ENCODE measurements at places on chromosomes 3 and 15.

GRCh38 chr3:106030627-106030963, 161.8 kb upstream of the CBLB start:
- no peak for DNase-seq

DNA sequence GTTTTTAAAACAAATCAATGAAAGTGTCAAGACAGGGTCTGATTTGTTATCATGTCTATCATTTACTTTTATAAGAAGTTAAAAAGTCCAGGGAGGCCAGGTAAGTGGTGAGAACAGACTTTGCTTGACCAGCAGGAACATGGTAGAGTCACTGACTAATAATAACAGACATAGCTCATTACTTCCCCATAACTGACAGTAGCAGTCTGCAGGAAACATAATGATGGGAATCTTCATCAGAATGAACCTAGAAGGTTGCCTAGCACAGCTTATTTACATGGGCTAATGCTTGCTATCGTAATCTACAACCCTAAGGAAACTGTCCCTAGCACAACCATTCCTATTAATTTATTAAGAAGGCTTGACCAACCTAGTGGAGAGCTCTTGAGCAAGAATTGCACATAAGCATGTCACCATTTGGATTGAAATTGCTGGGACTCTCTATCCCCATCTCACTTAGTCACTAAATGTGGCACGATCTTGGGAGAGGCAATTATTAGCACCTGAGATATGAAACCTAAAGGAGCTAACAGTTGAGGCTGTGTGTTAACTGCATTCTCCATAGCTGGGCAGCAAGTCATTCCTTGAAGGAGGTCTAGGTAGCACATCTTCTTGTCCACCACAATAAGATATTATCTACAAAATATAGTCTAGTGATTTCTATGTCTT, 139.6 kb upstream of the ZBTB20 start:
- DNase-seq: no peak

- DNase-seq: no peak
Observed at GRCh38 chr3:125389282-125389681, 14.2 kb upstream of the ZNF148 start.

- DNase-seq: no peak
Observed at GRCh38 chr15:78737187-78737820, 74.0 kb downstream of the ADAMTS7 start.

DNA sequence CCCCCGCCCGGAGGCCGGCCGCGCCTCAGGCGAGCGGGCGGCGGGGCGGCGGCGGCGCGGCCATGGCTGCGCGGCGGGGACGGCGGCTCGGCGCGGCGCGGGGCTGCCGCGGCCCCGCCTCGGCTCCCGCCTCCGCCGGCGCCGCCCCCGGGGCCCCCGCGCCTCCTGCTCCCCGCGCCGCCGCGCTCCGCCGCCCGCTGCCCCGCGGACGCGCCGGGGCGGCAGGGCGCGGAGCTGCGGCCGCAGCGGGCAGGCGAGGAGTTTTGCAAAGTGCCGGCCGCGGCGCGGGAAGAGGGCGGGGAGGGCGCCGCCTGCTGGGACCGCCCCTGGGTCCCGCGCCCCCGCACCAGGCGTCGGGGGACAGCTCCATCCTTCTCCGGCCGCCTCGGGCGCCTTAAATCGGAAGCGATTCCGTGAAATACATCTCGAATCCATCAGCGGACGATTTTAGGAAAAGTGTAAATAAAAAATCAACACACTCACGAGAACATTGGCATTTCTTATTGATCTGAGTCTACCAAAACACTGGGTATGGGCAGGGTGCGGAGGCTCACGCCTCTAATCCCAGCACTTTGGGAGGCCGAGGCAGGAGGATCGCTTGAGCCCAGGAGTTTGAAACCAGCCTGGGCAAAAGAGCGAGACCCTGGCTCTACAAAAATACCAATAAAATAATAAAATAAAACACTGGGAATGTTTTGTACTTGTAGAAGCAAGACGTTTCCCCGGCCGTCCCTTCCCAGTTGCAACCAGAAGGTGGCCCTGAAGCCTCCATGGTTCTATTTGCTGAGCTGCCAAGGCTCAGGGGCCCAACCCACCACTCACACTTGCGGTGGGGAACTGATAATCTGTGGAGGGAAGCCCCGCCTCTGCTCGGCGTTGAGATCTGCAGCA, 136.9 kb downstream of the NUP210 start:
- no peak for DNase-seq

GRCh38 chr3:129360705-129361460, 67.6 kb downstream of the EFCAB12 start:
- no peak for DNase-seq

DNA sequence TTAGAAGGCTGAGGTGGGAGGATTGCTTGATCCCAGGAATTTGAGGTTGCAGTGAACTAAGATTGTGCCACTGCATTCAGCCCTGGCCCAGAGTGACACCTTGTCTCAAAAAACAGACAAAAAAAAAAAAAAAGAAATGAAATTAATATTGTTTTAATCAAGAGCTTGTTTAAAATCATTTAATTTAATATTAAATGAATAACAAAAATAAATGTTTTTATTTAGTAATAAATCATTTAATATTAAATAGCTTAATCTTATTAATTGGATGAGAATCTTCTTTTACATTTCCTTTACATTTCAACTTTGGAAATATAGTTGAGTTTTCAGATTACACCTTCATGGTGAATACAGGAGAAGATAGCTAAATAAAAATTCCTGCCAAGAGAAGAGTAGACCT, 29.7 kb downstream of the TNIK start:
- no peak for DNase-seq

Data from HL-60 (cell line).